H9 (cell line): ENCODE measurements at places on chromosomes 16 and 17.

DNA sequence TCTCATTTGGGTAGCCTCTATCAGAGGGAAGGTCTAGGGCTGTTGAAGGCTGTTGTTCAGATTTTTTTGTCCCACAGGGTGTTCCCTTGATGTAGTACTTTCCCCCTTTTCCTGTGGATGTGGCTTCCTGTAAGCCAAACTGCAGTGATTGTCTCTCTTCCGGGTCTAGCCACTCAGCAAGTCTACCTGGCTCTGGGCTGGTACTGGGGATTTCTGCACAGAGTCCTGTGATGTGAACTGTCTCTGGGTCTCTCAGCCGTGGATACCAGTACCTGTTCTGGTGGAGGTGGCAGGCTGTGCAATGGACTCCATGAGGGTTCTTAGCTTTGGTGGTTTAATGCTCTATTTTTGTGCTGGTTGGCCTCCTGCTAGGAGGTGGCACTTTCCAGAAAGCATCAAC is 23.3 kb upstream of the CCR7 start:
- DNase-seq = no peak

- no peak for DNase-seq
These were observed 47.9 kb downstream of the CBFA2T3 start for GRCh38 chr16:88929091-88929445.

DNA sequence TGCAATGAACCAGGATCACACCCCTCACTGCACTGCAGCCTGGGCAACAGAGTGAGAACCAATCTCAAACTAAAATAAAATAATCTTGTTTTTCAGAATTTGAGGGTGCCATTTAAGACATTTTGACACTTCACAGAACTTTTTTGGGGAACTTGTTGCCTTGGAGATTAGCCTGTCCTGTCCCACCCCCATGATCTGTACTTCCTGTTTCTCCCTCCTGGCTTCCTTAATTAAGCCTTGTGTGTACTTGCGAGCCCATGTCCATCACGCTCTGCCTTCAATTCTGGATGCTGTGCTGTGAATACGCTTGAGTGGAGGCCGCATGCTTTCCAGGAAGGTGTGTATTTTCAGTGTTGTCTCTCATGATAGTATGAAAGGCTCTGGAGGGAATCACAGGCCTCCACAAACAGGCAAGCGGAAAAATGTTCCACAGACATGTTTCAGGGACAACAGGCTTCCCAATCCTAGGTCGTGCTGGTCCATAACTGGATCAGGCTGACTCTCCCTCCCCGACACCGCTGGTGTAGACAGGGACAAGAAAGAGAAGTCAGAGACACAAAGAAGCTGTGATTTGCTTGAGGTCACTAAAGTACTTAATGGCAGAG is 56.9 kb downstream of the NOS2 start:
- peak; percentile 14 for DNase-seq

DNA sequence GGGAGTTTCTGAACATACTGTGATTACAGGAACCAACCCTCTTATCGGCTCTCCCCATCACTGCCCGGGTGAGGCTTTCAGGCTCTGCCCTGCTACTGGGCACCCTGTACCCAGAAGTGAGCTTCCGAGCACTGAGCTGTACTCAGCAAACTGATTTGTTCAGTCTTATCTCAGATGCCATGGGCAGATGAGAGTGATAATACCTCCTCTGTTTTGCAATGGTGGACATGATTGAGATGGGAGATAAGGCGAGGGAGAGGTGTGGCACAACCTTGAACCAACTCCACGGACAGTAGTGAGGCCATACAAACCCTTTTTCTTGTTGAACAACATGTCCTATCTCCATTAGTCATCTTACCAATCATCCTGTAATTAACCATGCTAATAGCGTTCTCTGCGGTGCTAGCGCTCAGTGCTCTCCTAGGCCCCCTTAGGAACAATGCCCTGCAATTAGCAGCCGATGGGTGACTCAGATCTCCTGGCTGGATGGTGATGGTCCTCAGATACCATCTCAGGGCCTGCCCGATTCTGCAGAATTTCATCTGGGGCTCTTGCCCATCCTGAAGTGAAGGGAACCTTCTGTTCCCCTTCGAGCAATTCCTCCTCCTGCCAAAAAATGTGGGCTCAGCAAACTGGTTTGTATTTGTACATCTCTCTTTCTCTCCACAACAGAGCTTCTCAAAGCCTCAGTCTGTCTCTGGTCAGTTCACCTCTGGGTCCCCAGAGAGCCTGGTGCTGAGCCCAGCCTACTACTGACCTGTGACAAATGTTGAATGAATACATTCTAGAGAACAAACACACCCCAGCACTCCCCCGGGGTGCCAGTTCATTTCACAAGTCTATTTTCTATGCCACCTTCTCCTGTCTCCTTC is 139.3 kb upstream of the IRX3 start:
- DNase-seq = no peak

DNA sequence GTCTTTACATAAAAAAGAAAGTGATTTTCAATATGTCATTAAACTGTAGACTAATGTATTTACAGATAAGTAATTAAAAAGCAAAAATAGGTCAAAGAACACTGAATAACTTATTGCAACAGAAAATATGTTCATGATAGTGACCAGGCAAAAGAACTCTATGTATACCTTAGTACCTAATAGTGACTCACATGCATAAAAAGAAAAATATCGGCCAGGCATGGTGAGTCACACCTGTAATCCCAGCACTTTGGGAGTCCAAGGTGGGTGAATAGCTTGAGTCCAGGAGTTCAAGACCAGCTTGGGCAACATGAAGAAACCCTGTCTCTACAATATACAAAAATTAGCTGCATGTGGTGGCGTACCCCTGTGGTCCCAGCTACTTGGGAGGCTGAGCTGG is 33.0 kb upstream of the TOM1L1 start:
- DNase-seq = no peak

GRCh38 chr16:12573730-12574383 is 229.8 kb downstream of the CPPED1 start:
- peak; percentile 77 for DNase-seq

- no peak for DNase-seq
These were observed 606.2 kb downstream of the WWOX start for GRCh38 chr16:78705694-78706093.

GRCh38 chr17:6524520-6524919 is 31.8 kb downstream of the PITPNM3 start:
- peak; percentile 10 for DNase-seq

- DNase-seq = no peak
These were observed 188.1 kb upstream of the CCL2 start for GRCh38 chr17:34067011-34067410.

- DNase-seq = no peak
These were observed 40.5 kb downstream of the ANKRD11 start for GRCh38 chr16:89449726-89450335.

DNA sequence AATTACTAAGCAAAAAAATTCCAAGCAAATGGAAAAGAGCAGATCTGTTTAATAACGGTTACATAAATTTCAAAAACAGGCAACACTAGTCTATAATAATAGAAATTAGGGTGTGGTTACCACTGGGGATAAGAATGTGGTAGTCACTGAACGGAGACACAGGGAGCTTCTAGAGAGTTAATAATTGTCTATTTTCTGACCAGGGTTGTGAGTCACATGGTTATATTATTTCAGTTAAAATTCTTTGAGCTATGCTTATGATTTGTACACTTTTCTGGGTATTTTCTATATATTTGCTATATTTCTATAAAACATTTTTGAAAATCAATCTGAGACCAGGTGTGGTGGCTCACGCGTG is 433.9 kb upstream of the MAF start:
- DNase-seq = no peak

GRCh38 chr17:19664136-19664820 is 15.7 kb downstream of the ALDH3A2 start:
- DNase-seq = peak; percentile 10

DNA sequence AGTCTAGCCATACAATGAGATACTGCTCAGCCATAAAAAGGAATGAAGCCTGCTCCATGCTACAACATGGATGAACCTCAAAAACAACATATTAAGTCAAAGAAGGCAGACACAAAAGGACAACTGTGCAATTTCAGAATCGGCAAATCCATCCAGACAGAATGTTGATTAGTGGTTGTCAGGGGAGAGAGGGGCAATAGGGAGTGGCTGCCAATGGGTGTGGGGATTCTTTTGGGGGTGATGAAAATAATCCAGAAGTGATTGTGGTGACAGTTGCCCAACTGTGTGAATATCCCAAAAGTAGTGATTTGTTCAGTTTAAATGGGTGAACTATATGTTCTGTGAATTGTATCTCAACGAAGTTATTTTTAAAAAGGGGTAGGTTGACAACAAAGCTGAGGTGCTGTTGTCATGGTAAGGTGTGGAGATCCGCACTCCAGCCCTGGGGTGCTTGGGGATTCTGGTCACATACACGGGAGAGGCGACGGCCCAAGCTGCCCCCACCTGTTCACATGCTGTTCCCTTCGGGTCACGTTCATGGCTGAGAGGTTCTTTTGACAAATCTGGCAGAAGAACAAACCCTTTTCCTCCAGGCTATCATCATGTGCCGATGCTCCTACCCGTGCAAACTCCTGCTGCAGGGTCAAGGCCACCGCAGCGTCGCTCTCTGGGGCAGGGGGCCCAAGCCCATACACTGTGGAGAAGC is 9.6 kb downstream of the SLX4 start:
- DNase-seq = no peak

DNA sequence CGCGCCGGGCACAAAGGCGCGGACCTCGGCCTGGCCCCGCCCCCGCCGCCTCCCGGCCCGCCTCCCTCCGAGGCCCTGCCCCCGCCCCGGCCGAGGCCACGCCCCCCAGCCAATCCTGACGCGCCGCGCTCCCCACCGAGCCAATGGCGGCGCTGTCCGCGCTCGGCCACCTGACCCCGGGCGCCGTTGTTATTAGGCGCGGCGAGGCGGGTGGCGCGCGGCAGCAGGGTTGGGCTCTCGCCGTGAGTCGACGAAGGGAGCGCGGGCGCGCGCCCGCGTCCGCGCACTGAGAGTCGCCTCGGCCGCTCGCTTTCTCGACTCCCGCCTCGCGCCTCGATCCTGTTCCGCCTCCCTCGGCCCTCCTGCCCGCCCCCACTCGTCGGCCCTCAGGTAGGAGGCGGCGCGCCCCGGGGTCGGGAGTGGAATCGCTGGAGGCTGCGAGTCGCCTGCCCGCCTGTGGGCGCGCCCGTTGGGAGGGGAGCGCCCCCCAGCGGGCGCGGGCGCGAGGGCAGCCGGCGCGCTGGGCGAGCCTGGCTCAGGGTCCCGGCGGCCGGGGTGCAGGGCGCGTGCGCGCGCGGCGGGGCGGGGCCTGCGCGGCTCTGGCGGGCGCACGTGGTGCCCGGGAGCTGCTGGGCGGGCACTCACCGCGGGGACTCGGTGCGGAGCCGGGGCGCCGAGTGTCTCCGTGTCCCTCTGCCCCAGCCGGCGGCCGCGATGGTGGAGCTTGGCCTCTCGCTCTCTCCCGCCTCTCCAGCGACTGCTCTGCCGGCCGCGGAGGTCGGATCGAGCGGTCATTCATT is 405 bp upstream of the CBLN1 start:
- peak; percentile 92 for DNase-seq

DNA sequence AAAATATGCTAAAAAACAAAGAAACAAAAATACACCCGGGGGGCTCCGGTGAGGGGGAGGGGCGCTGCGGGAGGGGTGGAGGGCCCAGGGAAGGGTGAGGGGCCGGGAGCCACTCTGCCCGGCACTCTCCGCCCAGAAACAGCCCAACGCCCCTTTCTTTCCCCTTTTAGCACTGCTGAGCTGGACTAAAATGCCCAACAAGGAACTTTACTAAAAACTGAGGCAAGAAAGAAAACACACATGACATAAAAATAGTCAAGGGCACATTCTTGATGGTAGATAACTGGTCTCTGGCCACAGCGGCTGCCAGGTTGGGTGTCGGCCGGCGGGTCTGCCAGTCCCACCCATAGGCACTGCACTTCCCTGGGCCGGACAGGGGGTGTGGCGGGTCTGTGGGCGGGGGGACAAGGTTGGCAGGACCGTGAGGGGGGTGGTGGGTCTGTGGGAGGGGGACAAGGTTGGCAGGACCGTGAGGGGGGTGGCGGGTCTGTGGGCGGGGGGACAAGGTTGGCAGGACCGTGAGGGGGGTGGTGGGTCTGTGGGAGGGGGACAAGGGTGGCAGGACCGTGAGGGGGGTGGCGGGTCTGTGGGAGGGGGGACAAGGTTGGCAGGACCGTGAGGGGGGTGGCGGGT is 20.9 kb downstream of the METRNL start:
- no peak for DNase-seq

DNA sequence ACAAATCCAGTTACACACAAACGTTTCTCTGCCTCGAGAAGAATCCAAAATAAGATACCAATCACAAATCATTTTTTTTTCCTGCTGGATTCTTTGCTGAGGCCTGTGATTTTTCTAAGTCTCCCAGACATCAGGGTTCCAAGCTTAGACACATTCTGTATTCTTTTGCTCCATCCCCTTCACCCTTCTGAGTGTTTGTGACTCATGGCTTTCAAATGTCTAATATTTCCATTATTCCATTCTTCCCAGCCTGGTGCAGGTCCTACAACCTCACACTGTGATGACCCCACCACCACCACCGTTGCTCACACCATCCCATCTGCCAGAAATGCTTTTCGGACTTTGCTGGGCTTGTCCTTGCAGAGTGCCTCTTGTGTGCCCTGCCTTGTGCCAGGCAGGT is 480.1 kb downstream of the SOX9 start:
- no peak for DNase-seq

GRCh38 chr17:21199311-21199710 is 14.7 kb downstream of the TMEM11 start:
- peak; percentile 84 for DNase-seq

DNA sequence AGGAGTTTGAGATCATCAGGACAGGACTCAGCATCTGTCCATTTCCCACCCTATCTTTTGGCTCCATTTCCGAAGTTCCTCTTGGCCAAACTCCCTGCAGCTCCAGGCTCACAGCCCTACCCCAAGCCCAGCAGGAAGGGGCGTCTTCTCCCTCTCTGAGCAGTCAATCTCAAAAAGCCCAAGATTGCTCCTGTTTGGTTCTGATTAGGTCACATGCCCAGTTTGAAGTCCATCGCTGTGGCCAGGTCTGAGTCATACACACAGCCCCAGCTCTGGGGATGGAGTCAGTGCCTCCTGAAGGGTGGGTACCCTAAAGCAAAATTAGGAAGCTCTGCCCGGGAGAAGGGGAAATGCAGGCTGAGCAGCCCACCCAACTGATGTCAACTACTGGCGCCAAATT is 23.9 kb downstream of the SNX20 start:
- no peak for DNase-seq

DNA sequence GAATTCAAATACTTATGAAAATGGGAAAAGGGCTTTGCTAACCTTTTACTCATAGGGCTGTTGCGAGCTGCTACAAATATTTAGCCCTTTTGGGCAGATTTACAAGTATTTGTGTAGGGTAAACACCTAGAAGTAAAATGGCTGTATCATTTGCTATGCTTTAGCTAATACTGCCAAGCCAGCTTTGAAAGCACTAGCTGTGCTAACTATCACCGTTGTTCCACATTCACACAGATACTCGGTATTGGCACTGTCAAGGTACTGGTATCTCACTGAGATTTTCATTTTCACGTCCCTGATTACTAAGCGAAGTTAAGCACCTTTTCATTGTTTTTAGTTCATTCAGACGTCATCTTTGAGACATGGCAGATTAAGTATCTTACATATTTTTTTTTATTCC is 84.8 kb downstream of the GLG1 start:
- no peak for DNase-seq

GRCh38 chr17:70278844-70279462 is 109.6 kb downstream of the KCNJ2 start:
- DNase-seq = no peak

- DNase-seq = no peak
These were observed 6.9 kb downstream of the CREBBP start for GRCh38 chr16:3873482-3874173.

GRCh38 chr17:61338000-61338798 is 61.4 kb upstream of the TBX2 start:
- DNase-seq = no peak
